Pulmonary artery endothelial cell (primary cell): ENCODE measurements at places on chromosomes 1 and 21. TPM values are rescaled to one million over a fixed set of nuclear protein-coding genes. Genes with fewer than 3 reads are reported as not detected.

The LHX8 gene
- total RNA-seq, result not detected in 2 replicates

The HEYL gene
- not detected in 2 replicates for total RNA-seq

- DNase-seq, result no peak
Measured at GRCh38 chr1:246265481-246265880, 241.6 kb downstream of the SMYD3 start.

- DNase-seq, result no peak
Measured at GRCh38 chr1:82836213-82836972, 1035.7 kb downstream of the ADGRL2 start.

The MMP23B gene
- total RNA-seq, result 0.33 TPM in 1 of 2 replicates, not detected in the other

- no peak for DNase-seq
Measured at GRCh38 chr21:41186755-41187536, 19.0 kb downstream of the BACE2 start.

- no peak for DNase-seq
Measured at GRCh38 chr1:156081180-156081916, 917 bp downstream of the MEX3A start.

GRCh38 chr1:37040773-37041172, 6.5 kb upstream of the GRIK3 start:
- DNase-seq, result no peak

- no peak for DNase-seq
Measured at GRCh38 chr1:175904808-175905207, 161.4 kb upstream of the TNR start.

The HTR6 gene
- not detected in 2 replicates for total RNA-seq

The ABCG1 gene
- 19.5 and 37.8 TPM in 2 replicates for total RNA-seq

DNA sequence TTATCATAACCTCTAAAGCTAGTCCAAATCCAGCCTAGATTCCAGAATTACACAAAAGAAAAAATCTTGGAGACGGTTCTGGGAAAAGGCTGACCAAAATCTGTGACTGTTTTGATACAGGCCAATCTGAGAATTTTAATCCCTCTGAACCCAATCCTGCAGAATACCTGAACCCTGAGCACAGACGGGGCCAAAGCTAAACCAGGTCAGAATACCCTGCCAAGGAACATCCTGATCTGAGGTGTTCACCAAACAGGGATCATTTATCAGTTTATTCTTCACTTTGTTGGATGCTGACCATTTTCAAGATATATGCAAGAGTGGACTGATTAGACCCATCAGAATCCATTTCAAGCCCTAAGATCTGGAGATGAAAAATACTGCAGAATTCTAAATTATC, 3.6 kb downstream of the RC3H1 start:
- no peak for DNase-seq

DNA sequence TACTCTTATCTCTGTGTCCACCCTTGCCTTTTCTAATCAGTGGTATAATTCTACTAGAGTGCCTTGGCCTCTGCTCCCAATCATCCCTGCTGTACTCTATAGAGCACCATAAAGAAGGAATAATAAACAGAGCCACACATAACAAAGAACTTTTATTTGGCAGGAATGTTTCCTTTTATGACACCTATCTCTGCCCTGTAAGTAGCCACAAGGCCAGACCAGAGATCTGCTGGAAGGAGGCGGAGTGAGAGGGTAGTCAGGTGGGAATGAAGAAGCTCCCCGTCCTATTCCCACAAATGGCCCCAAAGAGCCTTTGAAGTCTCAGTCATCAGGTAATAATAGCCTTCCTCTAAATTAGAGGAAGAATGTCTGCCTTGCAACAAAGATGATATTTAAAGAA, 32.7 kb downstream of the WLS start:
- DNase-seq, result no peak

GRCh38 chr21:35547946-35548774, 499.1 kb upstream of the RUNX1 start:
- DNase-seq, result no peak

- no peak for DNase-seq
Measured at GRCh38 chr1:48493041-48493440, 21.0 kb upstream of the SPATA6 start.

DNA sequence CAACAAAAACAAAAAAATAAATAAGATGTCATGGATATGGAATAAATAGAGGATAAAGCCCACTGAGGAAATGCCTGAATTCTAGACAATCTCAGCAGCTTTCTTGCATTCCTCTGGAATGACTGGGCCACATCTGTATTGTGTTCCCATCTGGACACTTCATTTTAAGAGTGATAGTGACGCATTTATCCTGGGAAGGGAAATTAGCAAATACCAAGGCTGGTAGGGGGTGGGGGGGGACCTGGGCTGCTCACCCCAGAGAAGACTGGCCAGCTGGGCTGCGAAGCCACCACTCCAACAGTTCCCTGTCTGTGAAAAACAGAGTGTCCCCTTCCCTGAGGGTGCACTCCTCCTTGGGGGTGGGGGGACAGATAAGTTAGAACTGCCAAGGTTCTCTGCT, 106.3 kb downstream of the HIVEP3 start:
- peak; percentile 54 for DNase-seq

- DNase-seq, result no peak
Measured at GRCh38 chr1:212753749-212754148, 37.8 kb downstream of the NSL1 start.

GRCh38 chr1:218584418-218585155, 239.5 kb downstream of the TGFB2 start:
- DNase-seq, result no peak

DNA sequence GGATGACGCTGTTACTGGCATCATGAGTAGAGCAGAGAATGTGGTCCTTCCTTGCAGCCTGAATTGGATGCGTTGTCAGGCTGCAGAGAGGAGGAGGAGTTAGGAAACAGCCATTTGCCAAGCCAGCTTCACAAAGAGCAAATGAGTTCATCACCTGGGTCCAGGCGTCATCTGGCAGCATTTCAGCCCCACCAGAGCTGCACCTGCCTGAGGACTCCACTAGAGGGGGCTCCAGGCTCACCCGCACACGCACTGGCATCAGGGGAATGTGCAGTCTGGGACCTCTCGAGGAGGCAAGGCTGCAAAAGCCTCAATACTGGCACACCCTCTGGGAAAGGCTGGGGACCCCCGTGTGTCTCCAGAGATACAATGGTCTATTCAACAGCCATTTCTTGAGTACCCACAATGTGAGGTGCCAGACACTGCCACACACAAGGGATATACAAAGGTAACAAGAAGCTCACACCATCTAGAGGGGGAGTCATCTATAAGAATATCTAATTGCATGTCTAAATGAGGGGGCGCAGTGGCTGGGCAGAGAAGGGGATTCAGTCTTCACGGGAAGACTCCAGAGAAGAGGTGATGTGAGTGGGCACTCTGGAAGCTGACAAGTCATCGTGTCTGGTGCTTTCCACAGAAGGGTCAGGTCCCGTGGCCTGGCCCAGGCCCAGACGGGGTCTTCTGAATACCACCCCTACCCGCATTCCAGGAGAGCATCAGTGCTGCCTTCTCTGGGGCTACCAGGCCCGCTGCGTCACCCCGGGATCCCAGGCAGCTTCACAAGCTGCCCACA, 53.5 kb upstream of the CNTN2 start:
- DNase-seq, result peak; percentile 24

GRCh38 chr1:220363196-220363837, 91.1 kb upstream of the RAB3GAP2 start:
- DNase-seq, result no peak

The SUSD4 gene
- total RNA-seq, result not detected in 2 replicates

DNA sequence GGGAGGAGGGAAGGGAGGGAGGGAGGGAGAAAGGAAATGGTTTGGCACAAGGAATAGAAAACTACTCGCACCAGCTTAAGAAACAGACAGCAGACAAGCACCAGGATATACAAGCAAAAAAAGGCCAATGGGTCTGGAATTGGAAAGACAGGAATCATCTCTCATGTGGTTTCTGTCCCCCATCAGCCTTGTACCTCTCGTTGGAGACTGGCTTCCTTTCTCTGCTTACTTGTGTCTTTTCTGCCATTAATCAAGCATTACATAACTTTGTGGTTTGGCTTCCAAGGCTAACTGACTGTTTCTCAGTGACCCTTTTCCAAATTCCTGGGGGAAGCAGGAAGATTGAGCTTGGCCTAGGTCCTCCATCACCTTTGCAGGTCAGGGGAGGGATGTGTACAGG, 11.8 kb upstream of the RALGPS2 start:
- DNase-seq, result no peak

- DNase-seq, result no peak
Measured at GRCh38 chr1:229620876-229621275, 5.0 kb downstream of the TAF5L start.

The AJAP1 gene
- total RNA-seq, result not detected in 2 replicates

The TSACC gene
- not detected in 2 replicates for total RNA-seq

DNA sequence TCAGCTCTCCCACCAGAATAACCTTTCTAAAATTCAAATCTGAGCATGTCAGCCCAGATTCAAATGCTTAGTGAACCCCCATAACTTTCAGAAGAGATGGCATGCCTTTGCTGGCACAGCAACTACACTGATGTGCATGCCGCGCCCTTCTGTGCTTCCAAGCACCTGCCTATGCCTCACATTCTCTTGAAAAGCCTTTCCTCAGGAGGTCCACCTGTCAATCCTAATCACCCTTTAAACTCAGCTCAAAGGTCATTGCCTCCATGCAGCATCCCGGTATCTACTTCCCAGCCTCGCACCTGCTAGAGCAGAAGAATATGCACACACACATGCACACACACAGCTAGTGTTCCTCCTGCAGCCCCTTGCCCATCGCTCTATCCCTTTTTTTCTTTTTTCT, 5.2 kb upstream of the S100A2 start:
- no peak for DNase-seq

DNA sequence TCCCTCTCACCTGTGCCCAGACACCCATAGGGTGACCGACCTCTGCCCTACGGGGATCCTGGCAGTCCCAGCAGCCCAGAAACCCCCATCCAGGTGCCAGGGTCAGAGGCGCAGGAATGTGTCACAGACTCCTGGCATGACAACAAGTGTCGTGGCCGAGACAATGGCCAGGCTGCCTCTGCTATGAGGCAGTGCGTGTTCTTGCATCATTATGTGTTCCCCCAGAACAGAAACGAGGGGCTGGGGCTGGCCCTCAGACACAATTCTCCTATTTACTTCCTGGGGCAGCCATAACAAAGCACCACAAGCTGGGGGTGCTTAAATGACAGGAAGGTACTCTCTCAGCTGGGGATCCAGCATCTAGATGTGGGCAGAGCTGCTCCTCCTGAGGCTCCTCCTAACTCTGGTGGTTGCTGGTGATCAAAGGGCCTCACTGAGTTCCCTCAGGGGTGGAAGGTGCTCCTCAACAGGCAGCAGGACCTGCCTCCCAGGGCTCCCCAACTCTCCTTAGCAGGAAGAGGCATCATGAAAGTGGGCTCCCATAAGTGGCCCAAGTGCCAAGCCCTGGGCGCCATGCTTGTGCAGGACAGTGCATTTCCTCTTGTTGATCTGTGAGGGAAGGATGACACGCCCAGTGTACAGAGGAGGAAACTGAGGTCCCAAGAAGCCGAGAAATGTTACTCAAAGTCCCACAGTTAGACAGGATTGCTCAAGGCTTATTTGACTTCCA, 24.2 kb upstream of the BACE2 start:
- no peak for DNase-seq

GRCh38 chr1:180680558-180681144, 48.8 kb downstream of the XPR1 start:
- no peak for DNase-seq

DNA sequence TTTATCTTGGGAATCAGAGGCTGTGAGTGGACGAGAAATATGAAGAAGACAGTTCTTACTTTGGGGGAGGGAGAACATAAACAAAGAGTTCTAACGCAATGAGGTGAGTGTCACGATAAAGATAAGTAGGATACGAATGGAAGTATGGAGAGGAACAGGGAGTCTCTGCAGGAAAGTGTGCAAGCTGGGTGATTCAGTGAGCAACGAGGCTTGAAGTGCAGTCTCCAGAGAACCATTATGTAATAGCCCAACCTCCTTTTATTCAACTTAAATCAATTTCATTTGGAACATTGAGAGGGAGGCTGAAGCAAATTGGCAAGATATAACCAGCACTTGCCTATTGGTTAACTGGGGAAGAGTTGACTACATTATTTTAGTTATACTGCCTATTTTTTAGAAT, 99.3 kb upstream of the PLD5 start:
- DNase-seq, result no peak

The CD5L gene
- not detected in 2 replicates for total RNA-seq

The FCAMR gene
- total RNA-seq, result not detected in 2 replicates

The SLAMF9 gene
- not detected in 2 replicates for total RNA-seq

DNA sequence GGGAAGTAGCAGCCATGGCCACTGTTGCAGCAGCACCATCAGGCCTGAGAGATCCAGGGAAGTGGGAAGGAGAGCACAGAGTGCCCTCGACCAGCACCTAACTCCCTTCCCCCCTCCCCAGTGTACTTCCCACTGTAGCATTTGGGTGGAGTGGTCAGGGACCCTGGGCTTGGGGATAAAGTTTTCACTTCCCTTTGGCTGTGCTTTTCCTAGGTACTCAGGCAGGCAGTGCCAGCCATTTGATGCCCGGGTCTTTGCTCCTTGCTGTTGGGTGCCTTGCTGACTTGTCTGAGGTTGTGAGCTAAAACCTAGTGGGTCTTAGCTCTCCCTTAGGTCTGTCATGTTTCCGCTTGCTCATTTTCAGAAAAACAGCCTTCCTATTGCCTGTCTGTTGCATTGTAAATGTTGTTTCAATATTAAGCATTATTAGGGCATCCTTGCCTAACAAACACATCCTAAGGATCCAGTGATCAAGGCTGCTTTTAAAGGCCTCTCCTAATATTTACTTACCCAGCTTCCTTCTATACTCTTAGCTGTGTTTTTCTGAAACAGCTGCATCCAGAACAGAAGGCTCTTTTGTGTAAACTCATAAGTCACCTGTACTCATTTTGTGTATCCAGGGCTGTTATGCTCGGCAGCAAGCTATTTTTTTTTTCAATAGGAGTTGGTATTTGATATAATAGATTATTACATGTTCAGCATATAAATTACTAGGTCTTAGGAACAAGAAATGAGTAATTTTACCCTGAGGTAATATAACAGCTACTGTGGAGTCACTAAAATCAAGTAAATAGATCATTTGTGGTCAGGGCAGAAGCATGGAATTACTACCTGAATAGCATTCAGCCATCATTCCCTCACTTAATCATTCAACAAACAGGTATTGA, 418.6 kb upstream of the PROX1 start:
- DNase-seq, result no peak

The FCRL3 gene
- not detected in 2 replicates for total RNA-seq

The BRDT gene
- not detected in 2 replicates for total RNA-seq

The HAO2 gene
- not detected in 2 replicates for total RNA-seq

DNA sequence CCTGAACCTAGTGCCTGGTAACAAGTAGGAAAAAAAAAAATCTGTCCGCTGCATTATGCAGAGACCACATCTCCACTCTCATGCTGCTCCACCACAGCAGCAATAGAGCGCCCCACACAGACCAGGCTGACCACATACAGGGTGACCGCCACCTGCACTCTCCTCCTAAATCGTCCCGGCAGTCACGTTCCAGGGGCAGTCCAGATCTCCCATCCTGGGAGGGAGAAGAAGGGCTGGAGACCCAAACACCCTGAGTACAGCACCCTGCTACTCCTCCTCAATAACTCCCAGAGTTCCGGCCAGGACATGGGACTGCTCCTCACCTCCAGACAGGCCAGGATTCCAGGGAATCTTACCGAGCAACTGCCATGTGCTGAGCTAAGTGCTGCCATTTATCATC, 15.3 kb downstream of the URB1 start:
- DNase-seq, result no peak
